SK-N-DZ (cell line): ENCODE measurements at places on chromosomes 5 and 9.

GRCh38 chr5:135193213-135194125, 159.4 kb upstream of the PITX1 start:
- no peak for DNase-seq

DNA sequence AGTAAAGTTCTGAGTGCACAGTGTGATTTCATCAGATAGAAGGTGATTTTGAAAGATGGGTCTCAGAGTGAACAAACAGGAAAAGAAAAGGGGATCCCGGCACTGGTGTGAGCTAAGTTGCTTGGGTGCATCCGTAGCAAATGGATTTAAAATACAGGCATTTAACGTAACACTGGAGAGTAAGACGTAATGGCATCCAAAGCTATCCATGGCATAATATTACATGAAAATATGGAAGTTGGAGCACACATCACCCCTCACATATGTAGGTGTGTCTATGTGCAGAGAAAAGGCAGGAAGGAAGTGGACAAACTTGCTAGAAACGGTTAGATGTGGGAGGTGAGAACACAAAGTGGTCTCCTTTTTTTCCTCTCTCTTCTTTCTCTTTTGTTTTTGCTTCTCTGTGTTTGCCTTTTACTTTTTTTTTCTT, 38.2 kb upstream of the SEMA4D start:
- DNase-seq, result no peak

- no peak for DNase-seq
Measured at GRCh38 chr9:106486685-106487084, 376.3 kb upstream of the ZNF462 start.

DNA sequence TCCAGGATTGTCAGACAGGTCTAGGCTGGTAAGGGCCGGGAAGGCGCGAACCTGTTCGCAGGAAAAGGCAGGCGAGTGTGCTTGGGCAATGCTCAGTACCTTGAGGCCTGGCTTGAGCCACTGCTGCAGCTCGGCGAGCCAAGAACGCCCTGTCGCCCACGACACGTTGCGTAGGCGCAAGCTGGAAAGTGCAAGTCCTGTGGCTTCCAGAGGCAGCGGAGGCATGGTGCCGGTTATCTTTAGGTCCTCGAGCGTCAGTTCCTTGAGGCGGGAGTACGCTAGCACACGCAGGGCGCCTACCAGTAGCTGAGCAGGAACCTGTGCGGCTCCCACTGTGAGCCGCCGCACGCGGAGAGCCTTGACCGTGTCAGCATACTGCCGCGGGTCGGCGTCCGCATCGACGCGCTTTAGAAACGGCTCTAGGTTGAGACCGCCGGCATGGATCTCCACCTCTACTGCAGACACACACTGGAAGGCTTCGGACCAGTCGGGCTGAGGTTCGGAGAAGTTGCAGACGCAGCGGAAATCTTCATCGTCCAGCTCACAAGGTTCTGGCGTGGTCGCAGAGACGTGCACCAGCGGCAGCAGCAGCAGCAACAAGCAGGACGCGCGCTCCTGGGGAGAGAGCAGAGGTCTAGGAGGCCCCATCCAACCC, 482 bp downstream of the CD14 start:
- DNase-seq, result peak; percentile 50

DNA sequence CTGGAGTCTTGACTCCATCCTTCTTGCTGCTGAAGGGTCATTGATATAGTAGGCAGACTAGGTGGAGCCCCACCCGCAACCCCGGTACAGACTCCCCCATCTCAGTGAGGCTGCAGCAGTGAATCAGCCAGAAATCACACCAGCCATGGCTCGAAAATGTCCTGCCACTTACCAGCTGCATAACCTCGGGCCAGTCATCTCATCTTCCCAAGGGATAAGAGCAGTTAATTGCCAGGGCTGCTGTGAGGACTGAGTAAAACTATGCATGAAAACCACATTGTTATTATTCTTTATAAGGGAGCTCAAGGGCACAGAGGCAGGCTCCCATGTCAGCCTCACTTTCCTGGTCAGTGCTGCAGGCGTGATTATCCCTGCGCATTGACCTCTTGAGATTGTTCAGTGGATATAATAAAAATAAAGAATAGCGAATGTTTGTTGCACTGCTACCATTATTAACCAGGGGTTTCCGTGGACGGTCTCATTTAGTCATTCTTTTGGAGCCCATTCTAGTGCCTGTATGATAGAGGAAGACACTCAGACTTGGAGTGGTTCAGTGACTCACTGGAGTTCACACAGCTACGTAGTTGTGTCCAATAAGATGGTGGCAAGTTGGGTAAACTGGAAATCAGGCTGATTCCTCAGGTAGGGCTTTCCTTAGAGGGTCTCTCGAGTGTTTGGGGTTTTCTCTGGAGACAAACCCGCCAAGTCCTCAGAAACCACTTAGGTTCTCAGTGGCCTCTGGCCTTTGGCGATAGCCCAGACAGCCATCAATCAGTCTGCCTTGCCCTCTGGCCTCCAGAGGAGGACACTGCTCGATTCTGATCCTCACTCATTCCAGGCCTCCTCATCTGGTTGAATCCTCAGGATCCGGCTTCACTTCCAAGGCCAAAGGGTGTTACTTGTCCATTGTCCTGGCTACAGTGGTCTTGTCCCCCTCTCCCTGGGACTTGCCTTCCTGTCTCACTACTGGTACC, 39.9 kb downstream of the COL15A1 start:
- DNase-seq, result no peak

DNA sequence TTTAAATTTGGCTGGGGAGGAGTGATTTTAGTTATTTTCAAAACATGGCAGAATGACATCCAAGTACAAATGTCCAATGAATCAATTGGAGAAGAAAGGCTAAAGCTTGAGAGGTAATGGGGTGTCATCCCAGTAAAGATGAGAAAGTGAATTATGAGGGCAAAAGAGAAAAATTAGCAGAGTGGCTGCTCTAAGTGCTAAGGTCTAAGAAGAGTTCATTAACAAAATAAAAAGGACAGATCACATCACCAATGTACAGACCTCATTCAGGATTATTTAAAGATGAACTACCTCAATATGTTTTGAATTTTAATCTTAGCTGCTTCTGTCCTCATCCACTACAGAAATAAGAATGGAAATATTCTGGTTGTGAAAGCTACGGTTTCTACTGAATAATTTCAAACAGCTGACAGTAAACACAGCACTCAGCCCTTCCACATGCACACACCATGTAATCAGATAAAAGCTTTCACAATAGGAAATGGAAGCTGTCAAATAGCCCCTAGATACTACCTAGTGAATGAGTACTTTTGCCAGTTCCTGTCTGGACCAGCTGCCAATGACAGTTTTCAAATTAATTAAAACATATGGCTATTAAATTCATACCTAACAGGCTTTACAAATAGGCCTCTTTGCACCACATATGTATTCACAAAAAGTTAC, 171.5 kb downstream of the SSBP2 start:
- DNase-seq, result peak; percentile 34

- no peak for DNase-seq
Measured at GRCh38 chr5:171363846-171364245, 23.8 kb upstream of the NPM1 start.

DNA sequence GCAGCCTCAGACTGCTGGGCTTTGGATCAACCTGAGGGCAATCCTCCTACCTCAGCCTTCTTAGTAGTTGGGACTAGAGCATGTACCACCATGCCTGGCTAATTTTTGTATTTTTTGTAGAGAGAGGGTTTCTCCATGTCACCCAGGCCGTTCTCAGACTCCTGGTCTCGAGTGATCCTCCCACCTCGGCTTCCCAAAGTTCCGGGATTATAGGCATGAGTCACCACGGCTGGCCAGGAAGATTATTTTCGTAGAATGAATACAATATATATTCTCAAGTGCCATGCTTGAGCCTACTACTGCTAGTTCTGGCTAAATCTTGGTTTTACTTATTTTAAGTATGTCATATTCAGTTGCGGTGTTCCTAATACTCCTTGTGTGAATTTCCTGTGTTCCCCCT, 88.2 kb upstream of the CLINT1 start:
- DNase-seq, result no peak

GRCh38 chr5:71934322-71934721, 173.0 kb upstream of the MAP1B start:
- DNase-seq, result no peak

DNA sequence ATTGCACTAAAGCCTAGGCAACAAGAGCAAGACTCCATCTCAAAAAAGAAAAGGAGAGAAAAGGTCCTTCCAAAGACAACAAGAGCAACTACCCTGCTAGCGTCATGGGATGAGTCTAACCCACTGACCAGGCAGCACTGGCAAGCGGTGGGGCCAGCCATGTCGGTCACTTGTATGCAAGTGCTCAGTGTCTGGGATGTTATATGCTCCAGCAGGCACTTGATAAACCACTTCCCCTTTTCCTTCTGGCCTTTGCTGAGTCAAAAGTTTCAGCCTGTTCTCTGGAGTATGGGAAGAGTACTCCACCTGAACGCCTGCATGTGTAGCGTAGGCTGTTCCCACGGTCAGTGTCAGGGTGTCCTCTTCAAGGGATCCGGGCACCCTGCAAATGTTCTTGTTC, 9.2 kb upstream of the MXD3 start:
- no peak for DNase-seq

DNA sequence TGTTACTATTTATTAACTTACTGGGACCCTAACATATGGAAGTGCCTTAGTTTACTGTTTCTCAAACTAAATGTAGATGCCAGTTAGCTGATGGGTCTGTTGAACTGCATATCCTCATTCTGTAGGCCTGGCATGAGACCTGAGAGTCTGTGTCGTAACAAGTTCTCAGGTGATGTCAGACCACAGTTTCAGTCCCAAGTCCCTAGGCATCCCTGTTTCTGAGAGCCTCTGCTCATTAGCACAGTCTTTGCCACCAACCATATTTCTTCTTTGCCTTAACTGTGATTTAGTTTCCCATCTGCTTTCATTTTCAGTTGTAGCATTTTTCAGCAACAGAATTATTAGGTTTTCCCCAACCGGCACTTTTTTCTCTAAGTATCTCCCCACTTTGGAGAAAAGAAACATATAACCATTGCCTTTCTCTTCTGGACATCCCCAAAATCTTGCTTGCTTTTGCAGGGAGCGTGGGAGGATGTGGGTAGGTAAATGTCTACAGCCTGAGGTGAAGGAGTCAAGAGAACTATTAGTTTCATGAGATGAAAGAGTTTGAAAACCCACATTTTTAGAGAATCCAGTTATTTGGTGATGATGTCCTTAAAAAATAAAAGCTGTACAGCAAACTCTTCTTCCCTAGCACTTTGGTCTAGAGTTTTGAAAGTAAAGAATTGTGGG, 74.6 kb downstream of the NUDT12 start:
- DNase-seq, result no peak

GRCh38 chr5:167482555-167482954, 808.9 kb upstream of the WWC1 start:
- no peak for DNase-seq

DNA sequence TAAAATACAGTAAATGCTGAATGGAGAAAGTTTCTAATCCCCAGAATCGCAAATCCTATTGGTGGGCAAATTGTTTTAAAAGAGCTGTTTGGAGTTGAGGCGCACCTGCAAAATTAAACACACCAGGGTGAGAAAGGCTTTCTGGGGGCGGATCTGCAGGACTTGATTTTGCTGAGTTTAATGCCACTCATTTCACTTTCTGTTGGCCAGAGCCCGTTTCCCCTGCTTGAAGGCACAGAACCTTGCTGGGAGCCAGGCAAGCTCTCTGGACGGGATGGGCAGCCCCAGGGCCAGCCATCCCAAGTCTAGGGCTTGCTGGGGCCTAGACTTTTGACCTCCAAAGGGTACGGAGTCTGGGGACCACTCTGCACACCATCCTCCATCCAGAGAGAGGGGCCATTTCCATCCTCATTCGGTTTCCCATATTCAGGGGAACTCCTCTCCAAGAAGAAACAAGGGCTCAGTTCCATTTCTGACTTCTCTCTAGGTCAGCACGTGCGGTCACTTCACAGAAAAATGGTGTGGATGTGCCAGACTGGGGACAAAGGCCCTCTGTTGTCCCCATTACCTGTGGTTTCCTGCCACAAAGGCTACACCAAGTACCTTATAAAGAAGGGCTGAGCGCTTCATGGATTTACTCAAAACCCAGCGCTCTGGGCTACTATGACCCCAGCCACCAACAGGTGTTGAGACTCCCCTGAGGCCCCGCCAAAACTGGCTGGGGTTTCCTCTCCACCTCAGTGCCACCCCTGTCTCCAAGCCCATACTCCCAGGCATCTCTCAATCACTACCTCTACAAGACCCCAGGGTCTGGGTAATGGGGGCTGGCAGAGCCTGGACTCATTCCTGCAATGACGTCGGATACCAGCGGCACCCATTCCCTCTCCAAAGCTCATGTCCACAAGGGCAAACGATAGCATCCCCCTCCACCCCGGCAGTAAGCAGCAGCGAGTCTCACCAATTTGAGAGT, 170.0 kb downstream of the AUH start:
- DNase-seq, result no peak
